Activated CD4-positive, alpha-beta T cell treated with anti-CD3 and anti-CD28 coated beads for 36 hours (primary cell): ENCODE measurements at places on chromosomes 7 and 10. TPM values are rescaled to one million over a fixed set of nuclear protein-coding genes. Genes with fewer than 3 reads are reported as not detected.

UNC5B gene
- total RNA-seq, result 0.05 TPM

DNA sequence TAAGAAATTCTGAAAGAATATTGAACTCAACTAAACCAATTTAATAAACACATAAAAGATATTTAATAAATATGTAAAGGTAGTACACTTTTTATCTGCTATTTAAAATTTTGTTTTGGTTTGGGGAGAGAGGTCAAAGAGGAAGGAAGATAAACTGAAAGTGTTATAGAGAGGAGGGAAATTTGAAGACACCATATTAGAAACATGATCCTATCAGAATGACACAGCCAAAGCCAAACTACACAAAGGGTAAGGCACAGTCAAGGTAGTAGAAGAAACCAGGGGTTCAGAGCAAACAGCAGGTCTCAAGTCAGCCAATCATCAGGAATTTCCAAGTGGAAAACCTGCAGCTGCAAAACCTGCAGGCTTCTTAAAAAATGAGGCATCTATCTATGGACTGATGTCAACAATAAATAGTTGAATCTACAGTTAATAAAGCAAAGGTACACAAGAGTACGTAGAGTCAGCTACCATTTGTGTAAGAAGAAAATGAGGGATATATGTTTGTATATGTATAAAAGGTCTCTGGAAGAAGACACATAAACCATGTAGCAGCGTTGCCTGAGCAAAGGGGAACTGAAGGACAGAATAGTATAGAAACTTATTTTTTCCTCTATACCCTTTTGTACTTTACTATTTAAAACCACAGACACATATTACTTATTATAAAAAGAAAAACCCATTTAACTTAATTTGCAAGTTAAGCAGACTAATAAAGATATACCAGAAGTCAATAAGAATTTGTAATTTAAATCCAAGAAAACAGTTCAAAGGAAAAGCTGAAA, 10.0 kb downstream of the ZNF800 start:
- peaks cover 35% of the 10 kb centered on the region for H3K36me3 ChIP-seq
- no peak overlapping the region for H3K27ac ChIP-seq
- H3K27me3 ChIP-seq, result no peaks in the 10 kb centered on the region

DNA sequence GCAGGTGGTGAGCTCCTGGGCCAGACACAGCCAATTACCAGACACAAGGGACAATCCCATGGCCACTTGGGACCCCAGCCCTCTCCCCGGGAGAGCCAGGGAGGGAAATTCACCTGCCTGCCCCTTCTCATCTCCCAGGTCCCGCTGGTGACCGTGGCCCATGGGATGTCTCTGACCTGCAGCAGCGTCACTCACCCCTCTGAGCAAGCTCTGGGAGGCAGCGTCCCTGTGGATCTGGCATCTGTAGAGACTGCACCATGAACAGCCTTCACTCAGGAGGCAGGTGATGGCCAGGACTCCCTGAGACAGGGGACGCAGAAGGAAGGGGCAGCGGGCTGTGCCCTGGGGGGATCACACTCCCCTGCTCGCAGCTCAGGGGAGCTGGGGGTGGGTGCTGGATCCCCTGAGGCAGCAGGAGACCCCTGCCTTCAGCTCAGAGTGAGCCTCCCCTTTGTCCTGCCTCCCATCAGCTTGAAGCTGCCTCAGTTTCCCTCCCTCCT, 90.8 kb downstream of the FOXL3 start:
- peaks cover 4% of the 10 kb centered on the region for H3K36me3 ChIP-seq
- no peak overlapping the region for H3K4me3 ChIP-seq
- peaks cover 25% of the 10 kb centered on the region for H3K4me1 ChIP-seq
- no peak overlapping the region for H3K27ac ChIP-seq

TSPAN33 gene
- 7.5 TPM for total RNA-seq

PRSS37 gene
- total RNA-seq, result not detected

DNA sequence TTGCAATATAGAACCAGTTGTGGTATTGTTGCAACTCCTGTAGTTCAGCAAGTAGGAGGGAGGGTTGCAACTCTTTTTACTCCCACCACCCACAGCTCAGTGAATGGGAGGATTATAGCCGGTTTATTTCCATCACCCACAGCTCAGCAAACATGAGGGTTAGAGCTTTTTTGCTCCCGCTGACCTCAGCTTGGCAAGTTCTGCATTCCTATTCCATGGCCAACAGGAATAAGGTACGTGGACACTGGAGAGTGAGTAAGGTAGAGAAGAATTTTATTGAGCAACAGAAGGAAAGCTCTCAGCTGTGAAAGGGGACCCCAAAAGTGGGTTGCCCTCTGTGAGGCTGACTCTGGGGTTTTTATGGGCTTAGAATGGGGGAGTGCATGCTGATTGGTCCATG, 167.1 kb upstream of the SMIM30 start:
- no peak overlapping the region for H3K27ac ChIP-seq
- peaks cover 3% of the 10 kb centered on the region for H3K4me1 ChIP-seq
- H3K4me3 ChIP-seq, result no peak overlapping the region
- H3K27me3 ChIP-seq, result peaks cover 9% of the 10 kb centered on the region

GRCh38 chr10:130301021-130301892, 165.1 kb downstream of the GLRX3 start:
- peaks cover 22% of the 10 kb centered on the region for H3K36me3 ChIP-seq
- H3K4me3 ChIP-seq, result peak overlapping the region; percentile 80
- DNase-seq, result peak; percentile 89
- H3K27ac ChIP-seq, result peak overlapping the region; percentile 75
- peaks cover 12% of the 10 kb centered on the region for H3K4me1 ChIP-seq

DNA sequence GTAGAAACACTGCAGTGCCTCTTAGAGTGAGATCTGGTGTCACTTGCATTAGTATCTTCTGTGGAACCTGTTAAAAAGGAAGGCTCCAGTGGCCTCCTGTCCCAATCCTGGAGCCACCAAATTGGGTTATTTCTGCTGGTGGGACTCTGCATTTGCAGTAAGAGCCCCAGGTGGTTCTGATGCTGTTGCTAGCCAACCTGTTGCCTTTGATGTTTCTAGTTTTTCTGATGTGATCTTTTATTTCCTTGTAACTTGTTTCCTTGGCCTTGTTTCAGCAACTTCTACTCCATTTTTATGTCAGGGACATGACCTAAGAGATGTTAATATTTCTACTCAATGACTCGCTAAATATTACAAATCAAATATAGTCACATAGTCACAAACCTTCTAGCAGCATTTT, 12.5 kb upstream of the STN1 start:
- H3K27ac ChIP-seq, result no peak overlapping the region
- H3K4me1 ChIP-seq, result no peaks in the 10 kb centered on the region
- H3K27me3 ChIP-seq, result no peaks in the 10 kb centered on the region
- DNase-seq, result no peak

LBX1 gene
- not detected for total RNA-seq

DNA sequence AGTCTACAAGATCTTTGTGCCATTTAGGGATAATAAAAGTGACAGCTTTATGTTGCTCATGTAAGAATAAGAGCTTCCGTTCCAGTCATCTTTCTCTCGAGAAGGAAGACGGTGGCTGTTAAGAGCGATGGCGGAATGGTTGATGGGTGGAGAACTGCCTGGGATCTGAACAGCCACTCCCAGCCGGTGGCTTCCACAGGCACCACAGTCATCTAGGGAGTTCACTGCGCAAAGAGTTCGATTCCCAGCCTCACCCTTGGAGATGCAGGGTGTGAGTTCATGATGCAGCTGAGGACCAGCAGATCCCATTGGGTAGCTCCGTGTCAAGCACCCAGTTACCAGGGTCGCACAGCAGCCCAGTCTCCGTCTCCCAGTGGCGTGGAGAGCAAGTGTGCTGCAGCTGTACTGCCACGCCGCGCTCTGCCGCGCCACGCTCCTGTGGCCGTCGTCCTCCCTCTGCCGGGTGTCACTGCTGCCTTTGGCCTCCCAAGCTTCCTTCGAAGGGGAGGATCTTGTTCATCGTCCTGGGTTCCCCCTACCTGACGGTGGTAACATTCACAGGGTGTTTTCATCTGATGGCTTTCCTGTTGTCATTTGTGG, 7.8 kb downstream of the SUN1 start:
- H3K27me3 ChIP-seq, result no peaks in the 10 kb centered on the region
- H3K4me3 ChIP-seq, result no peak overlapping the region
- no peak overlapping the region for H3K27ac ChIP-seq
- H3K36me3 ChIP-seq, result peaks cover 27% of the 10 kb centered on the region
- DNase-seq, result no peak
- peaks cover 10% of the 10 kb centered on the region for H3K4me1 ChIP-seq

DNA sequence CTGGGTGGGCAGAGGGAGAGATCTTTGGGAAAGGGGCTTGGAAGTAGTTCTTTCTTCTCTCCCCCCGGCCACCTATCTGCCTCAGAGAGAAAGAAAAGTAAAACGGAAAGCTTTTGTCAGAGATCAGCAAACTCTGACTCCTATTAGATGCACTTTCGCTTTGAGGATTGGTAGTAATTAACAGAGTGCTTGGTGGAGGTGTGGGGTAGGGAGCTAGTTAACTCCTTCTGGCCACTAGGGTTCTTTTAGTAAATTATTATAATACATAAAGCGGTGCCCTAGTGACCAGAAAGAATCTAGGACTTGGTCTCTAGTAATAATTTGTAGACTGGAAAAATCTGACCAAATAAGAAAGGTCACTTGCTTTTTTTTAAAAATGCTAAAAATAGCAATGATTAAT, 54.6 kb downstream of the CPVL start:
- H3K36me3 ChIP-seq, result no peaks in the 10 kb centered on the region
- peaks cover 2% of the 10 kb centered on the region for H3K27me3 ChIP-seq
- peak overlapping the region; percentile 70 for H3K4me3 ChIP-seq
- peak; percentile 27 for DNase-seq
- H3K27ac ChIP-seq, result peak overlapping the region; percentile 91

- H3K27ac ChIP-seq, result no peak overlapping the region
- peaks cover 23% of the 10 kb centered on the region for H3K4me1 ChIP-seq
- DNase-seq, result peak; percentile 60
- H3K4me3 ChIP-seq, result no peak overlapping the region
- no peaks in the 10 kb centered on the region for H3K27me3 ChIP-seq
- H3K36me3 ChIP-seq, result peaks cover 10% of the 10 kb centered on the region
Observed at GRCh38 chr10:110279407-110279986, 25.2 kb downstream of the SMNDC1 start.

DNA sequence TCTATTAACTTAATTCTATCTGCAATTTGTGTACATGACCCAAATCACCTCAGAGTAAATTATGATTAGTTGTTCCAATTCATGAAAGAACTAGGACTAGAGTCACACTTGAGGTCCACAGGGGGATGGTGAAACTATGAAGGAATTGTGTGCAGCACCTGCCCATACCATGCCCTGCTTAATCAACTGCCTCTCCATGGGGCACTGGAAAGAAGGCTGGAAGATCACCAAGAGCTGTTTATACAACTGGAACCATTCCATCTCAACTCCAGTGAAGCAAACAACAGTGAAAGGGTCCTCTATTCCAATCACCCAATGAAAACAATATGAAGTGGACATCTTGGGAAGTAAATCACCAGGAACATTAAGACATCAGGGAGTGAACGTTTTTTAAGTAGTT, 98.7 kb upstream of the SEMA3D start:
- H3K27me3 ChIP-seq, result no peaks in the 10 kb centered on the region
- H3K4me3 ChIP-seq, result no peak overlapping the region
- H3K4me1 ChIP-seq, result no peaks in the 10 kb centered on the region
- no peaks in the 10 kb centered on the region for H3K36me3 ChIP-seq
